ENCODE measurements at places on chromosomes 3 and 15. TPM values are rescaled to one million over a fixed set of nuclear protein-coding genes. Genes with fewer than 3 reads are reported as not detected.

The DPPA2 gene
- total RNA-seq: not detected

The CCDC13 gene
- not detected for total RNA-seq

The TRAT1 gene
- total RNA-seq: not detected

- no peaks in the 10 kb centered on the region for H3K4me1 ChIP-seq
- peaks cover 15% of the 10 kb centered on the region for H3K27me3 ChIP-seq
- no peaks in the 10 kb centered on the region for H3K36me3 ChIP-seq
- H3K27ac ChIP-seq: no peak overlapping the region
- no peak overlapping the region for H3K4me3 ChIP-seq
Measured at GRCh38 chr15:45785897-45786296, 151.1 kb downstream of the SQOR start.

DNA sequence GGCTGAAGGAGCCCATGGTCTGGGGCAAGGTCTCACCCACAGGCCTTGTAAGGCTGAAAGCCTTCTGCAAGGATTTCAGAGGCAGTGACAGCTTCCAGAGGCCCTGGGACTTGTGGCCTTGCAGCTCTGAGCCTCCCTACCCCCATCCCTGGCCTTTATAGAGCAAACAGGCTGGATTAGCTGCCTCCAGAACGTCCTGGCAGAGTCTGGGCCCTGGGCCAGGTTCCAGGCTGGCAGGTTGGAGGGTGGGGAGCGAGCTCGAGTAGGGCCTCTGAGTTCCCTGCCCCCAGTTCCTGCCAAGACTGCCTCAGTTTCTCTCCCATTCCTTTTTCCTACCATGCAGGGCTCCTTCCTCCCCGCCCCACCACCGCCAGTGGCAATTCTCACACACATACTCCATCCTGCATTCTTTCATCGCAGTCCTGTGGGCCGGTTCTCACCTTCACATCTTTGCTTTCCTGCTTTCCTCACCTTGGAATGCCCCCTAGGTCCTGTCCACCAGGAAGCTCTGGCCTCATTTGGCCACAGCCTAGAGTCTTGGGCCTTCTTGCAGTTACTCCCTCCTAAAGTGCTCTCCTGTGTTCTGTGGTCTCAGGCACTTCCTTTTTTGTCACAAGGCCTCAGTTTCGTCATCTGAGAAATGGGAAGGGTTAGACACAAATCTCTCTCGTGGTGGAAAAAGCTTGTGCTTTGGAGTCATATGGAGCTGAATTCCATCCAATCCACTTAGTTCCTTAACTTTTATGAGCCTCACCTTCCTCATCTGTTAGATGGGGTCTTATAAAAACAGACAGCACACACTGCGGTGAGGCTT is 2.7 kb downstream of the LMAN1L start:
- no peak overlapping the region for H3K4me3 ChIP-seq
- H3K27me3 ChIP-seq: no peaks in the 10 kb centered on the region
- DNase-seq: no peak
- H3K36me3 ChIP-seq: no peaks in the 10 kb centered on the region
- H3K27ac ChIP-seq: peak overlapping the region; percentile 50

GRCh38 chr3:105199217-105199616 is 167.5 kb upstream of the ALCAM start:
- no peak overlapping the region for H3K27ac ChIP-seq
- no peaks in the 10 kb centered on the region for H3K36me3 ChIP-seq
- H3K27me3 ChIP-seq: no peaks in the 10 kb centered on the region
- no peak for DNase-seq

- H3K36me3 ChIP-seq: peaks cover 6% of the 10 kb centered on the region
- no peak overlapping the region for H3K4me3 ChIP-seq
- no peaks in the 10 kb centered on the region for H3K4me1 ChIP-seq
Measured at GRCh38 chr15:92781925-92782453, 118.1 kb upstream of the CHD2 start.

GRCh38 chr3:73446467-73447110 is 178.2 kb downstream of the PDZRN3 start:
- DNase-seq: no peak
- no peaks in the 10 kb centered on the region for H3K36me3 ChIP-seq
- no peaks in the 10 kb centered on the region for H3K27me3 ChIP-seq

DNA sequence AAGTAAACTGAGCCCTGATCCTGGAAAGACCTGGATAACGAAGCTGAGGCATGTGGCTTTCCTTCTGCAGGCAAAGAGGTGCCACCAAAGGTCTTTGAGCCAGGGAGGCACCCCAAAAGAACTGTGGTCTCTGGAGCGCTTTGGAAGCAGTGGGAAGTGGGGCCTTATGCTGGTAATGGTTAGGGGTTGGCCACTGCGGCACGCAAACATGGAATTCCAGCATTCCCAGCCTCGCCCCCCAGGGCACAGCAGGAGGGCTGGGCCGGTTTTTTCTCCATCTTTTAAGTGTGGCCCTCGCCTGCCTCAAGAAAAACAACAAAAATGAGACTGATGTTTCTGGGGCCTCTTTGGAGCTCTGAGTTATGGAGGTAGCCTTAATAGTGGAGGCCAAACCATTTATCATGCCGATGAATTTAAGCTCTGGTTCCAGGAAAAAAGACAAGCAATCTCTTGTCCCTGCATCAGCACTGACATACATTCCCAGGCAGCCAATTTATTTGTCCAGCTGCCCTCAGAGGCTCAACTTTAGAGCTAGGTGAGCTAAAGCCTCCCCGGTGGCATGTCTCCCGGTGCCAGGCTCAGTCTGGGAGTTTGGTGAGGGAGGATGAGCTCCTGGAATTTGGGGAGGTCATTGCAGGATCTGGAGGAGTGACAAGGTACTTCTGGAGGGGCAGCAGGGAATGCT is 109.0 kb downstream of the TLE3 start:
- H3K4me1 ChIP-seq: no peaks in the 10 kb centered on the region
- peaks cover 37% of the 10 kb centered on the region for H3K27me3 ChIP-seq

- DNase-seq: no peak
- H3K27ac ChIP-seq: no peak overlapping the region
- no peaks in the 10 kb centered on the region for H3K4me1 ChIP-seq
- no peak overlapping the region for H3K4me3 ChIP-seq
- H3K36me3 ChIP-seq: no peaks in the 10 kb centered on the region
Measured at GRCh38 chr3:34891941-34892340, 747.4 kb upstream of the ARPP21 start.

- no peak for DNase-seq
- H3K27me3 ChIP-seq: no peaks in the 10 kb centered on the region
- no peak overlapping the region for H3K27ac ChIP-seq
- no peak overlapping the region for H3K4me3 ChIP-seq
- peaks cover 28% of the 10 kb centered on the region for H3K4me1 ChIP-seq
Measured at GRCh38 chr3:171229173-171229572, 202.7 kb upstream of the SLC2A2 start.
